ENCODE measurements at places on chromosomes 7 and 10.

- DNase-seq = no peak
Observed at GRCh38 chr7:30828591-30828990, 57.4 kb downstream of the MINDY4 start.

- no peak for DNase-seq
Observed at GRCh38 chr7:79741684-79742083, 288.2 kb upstream of the MAGI2 start.

GRCh38 chr7:133753513-133753912 is 373.6 kb upstream of the LRGUK start:
- DNase-seq = no peak

GRCh38 chr10:122207596-122207995 is 63.5 kb upstream of the BTBD16 start:
- no peak for DNase-seq

DNA sequence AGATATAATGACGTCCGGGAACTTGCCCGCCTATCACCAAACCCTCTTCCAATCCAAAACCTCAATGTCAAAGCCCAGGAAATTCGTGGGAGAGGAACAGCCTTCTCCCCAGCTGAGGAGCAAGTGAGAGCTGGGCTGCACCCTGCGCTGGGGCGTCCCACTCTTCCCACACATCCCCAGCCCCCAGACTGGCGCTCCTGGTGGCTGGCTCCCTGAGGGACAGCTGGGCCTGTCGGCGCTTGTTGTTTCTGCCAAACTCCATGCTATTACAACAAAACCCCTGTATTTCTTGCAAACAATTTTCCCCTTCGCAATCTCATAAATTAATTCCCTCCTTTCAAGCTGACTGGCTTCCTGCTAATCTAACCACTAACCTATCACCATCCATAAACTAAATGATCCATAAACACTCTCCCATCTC is 53.0 kb downstream of the GRID1 start:
- no peak for DNase-seq

DNA sequence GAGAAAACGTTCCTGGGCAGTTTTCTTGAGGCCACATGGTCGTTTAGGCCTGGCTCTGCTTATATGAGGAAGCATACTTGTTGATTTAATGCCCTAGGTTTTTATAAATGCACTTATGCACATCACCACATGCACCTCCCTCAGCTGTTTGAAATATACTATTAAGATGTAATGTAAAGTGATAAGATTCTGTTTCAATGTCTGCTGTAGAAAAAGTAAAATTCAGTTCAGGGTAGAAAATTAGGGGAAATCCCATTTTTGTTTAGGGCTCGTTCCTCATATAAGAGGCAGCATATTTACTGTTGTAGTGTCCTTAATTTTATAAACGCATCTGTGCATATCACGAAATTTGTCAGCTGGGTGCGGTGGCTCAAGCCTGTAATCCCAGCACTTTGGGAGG is 7.8 kb upstream of the CAMK1D start:
- no peak for DNase-seq

- DNase-seq = no peak
Observed at GRCh38 chr10:10878963-10879362, 138.7 kb upstream of the CELF2 start.

- no peak for DNase-seq
Observed at GRCh38 chr7:4861227-4861626, 603 bp downstream of the PAPOLB start.

GRCh38 chr7:65338346-65338745 is 35.3 kb upstream of the ZNF92 start:
- DNase-seq = no peak

- DNase-seq = no peak
Observed at GRCh38 chr10:113802997-113803396, 50.9 kb downstream of the DCLRE1A start.

GRCh38 chr10:73060738-73061635 is 35.7 kb downstream of the P4HA1 start:
- DNase-seq = peak; percentile 39

- DNase-seq = no peak
Observed at GRCh38 chr10:28180654-28181053, 122.2 kb downstream of the MPP7 start.

GRCh38 chr7:451255-452225 is 68.1 kb downstream of the PDGFA start:
- DNase-seq = no peak

GRCh38 chr10:96998329-96998888 is 166.3 kb downstream of the LCOR start:
- DNase-seq = peak; percentile 40

DNA sequence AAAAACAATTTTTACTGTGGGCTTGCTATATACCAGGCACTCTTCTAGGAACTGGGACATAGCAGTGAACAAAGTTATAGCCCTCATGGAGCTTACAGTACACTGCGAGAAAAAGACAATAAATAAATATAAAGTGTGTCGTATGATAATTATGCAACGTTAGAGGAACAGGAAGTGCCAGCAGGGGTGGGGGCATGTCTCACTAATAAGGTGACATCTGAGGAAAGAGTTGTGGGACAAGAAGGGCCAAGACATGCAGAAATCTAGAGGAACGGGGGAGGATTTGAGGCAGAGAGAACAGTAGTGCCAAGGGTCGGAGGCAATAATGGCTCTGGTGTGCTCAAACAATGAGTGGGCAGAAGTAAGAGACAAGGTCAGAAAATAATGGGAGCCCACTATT is 52.8 kb downstream of the LMBR1 start:
- peak; percentile 7 for DNase-seq

- DNase-seq = no peak
Observed at GRCh38 chr10:53697038-53697437, 924.5 kb upstream of the MBL2 start.

GRCh38 chr7:20737840-20738448 is 48.7 kb downstream of the SP8 start:
- DNase-seq = no peak

- no peak for DNase-seq
Observed at GRCh38 chr7:1452205-1452604, 7.1 kb downstream of the MICALL2 start.

DNA sequence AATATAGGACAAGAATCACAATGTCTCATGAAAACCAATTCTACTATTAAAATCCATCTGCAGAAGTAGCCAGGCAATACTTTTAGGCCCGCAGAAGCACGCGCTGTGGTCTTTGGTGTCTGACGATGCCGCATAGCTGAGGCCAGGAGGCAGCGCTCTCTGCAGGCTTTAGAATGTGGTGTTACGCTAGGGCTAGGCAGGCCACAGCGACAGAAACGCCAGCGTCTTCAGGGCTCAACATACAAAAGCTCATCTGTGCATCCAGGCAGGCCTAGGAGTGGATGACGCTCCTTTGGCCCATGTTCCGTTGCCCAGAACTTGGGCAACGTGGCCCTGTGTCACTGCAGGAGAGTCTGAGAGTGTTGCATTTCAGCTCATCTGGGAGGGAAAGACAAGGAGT is 601.1 kb upstream of the FOXK1 start:
- DNase-seq = no peak

- DNase-seq = peak; percentile 70
Observed at GRCh38 chr7:94655126-94655847, 646 bp downstream of the SGCE start.

- DNase-seq = peak; percentile 89
Observed at GRCh38 chr7:93949423-93949822, 27.9 kb downstream of the GNG11 start.

DNA sequence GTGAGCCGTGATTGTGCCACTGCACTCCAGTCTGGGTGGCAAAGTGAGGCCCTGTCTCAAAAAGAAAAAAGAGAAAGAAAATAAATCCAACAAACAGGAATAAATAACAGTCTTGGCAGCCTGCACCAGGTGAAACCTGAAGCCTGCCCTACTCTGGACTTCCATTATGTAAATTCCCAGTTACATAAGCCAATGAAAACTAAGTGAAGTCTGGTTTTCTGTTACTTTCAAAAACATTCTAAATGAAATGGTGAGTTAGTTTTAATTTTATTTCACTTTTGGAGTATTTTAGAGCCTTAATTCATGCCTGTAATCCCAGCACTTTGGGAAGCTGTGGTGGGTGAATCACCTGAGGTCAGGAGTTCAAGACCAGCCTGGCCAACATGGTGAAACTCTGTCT is 22.5 kb upstream of the HIBADH start:
- DNase-seq = no peak

GRCh38 chr10:91010952-91011351 is 90.1 kb upstream of the ANKRD1 start:
- DNase-seq = peak; percentile 10

DNA sequence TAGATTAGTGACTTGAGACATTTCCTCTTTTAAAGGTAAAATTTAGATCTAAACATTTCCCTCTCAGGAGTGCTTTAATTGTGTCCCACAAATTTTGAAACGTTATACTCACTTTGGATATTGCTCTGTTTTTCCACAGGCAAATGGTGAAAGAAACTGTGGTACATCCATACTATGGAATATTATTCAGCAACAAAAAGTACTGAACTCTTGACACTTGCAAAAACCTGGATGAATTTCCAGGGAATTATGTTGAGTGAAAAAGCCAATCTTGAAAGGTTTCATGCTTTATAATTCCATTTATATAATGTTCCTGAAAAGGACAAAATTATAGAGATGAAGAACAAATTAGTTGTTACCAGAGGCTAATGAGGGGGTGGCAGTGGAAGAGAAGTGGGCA is 153.3 kb upstream of the SVIL start:
- no peak for DNase-seq

DNA sequence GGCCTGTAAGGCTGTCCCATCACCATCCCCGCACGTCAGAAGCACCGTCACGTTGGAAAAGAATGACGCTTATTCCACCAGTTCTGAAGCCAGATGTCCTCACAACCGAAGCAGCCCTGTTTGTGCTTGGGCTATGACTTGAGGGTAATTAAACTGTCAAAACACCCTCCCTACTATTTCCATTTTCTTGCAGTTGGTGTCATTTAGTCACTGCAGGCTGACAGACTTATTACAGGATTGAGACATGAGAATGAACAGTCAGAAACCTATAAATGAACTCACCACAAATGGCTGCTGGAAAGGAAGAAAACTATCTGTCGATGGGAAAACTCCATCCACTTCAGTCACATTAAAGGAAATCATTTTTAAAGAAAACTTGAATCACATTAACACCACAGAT is 85.3 kb downstream of the VOPP1 start:
- no peak for DNase-seq

DNA sequence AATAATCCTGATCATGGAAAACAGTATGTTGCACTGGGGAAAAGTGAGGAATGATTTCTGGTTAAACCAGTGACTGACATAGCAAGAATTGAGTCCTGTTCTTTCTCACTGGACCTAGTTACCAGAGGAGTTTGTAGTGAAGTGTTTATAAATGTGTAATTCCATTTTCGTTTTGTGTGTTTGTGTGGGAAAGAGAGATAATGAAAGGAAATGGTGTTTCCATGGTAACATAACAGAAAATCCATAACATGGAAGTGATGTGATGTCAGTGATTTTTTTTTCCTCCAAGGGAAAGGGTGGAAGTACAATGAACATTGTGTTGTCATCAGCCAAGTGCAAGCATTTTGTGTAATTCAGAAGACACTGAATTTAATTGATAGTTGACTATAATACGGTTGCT is 283.9 kb downstream of the PLXDC2 start:
- no peak for DNase-seq

DNA sequence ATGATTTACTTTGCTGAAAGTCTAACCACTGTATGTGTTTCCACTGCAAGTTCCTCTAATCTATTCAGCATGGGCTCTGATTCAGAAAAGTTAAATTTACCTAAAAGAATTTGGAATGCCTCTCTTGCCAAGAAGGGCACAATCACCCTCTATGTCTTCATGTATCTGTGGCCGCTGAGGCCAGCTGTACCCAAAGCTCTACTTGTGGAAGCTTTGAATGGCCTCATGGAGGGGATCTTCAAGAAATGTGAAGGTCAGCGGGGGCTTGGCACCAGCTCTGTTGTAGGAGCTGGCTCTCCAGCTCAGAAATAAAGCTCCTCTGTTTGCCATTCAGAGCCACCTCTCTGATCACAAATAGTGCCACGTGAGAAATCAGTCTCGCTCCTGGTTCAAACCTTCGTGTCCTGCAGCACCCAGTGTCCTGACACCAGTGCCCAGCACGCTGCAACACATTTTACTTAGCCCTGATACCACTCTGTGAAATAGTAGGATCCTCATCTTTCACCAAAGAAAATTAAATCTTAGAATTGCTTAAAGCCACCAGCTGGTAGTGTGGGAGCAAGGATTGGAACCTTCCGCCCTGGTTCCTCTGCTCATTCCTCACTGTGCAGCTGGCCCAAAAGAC is 61.1 kb downstream of the PKD1L1 start:
- DNase-seq = no peak

GRCh38 chr7:28086198-28086597 is 94.4 kb downstream of the JAZF1 start:
- no peak for DNase-seq

DNA sequence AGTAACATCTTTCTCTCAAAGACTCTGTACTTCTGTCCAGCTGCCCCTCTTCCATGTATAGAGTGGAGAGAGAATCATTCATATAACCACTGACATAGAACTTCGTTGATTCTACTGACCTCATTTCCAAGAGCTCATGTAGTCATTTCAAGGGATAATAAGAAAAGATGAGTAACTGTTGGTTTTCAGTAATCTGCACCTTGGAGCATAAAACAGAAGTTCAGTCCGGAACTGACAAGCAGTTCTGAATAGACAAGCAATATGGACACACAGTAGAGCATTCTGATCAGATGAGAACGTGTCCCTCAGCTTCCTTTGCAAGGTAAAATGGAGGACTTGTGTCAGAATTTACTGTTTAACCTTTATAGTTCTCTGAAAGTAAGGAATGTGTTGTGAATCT is 847.1 kb downstream of the REEP3 start:
- no peak for DNase-seq

GRCh38 chr7:21986096-21986495 is 40.4 kb upstream of the CDCA7L start:
- no peak for DNase-seq

Data from EH (cell line).